ENCODE measurements at places on chromosomes 5 and 9.

DNA sequence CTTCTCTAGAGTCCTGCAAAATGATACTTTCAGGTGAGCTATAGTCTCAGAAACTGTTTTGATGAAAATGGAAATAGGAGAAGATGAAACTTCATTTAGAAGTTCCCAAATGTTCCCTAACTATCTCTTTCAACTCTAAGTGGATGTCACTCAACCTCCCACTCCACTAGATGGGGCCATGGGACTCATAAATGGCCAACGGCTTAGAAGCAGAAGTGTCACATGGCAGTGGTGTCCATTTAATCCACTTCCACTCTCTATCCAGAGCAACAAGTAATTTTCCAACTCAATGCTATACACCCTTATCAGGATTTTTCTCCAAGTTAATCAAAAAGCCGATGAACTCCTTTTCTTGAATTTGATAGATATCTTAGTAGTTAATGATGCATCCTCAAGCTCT is 295.7 kb downstream of the EDIL3 start:
- no peak for DNase-seq

DNA sequence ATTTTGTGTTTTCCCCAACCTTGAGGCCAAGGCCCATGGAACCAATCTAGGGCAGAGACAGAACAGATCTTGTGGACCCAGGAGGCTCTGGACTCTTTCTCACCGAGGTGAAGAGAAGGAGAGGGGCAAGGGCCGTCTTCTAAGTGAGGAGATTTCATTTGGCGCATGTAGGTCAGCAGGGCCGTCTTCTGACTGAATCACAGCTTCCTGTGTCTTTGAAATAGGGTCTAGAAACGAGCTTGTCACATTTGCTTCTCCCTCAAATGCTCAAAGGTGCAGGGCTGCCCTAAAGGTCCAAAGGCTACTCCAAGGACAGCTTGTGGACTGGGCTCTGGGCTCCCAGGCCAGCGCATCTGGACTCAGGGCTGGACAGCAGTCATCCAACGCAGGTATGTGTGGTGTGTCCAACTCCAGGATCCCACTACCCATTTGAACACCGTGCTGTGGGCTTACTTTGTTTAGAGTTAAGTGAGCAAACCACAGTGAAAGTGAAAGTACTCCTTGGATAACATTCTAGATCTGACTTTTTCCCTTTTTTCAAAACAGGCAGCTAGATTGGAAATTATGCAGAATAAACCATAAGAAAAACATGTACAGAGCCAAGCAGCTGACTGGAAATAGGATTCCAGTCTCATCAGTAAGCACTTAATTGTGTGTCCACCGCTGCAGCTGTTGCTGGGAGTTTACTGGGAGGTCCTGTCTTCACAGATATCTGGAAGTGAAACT is 357.0 kb downstream of the GADD45G start:
- DNase-seq, result no peak

- DNase-seq, result no peak
These were observed 62.3 kb downstream of the NRG2 start for GRCh38 chr5:139980765-139981164.

GRCh38 chr5:134523543-134524271 is 1.8 kb upstream of the JADE2 start:
- no peak for DNase-seq

DNA sequence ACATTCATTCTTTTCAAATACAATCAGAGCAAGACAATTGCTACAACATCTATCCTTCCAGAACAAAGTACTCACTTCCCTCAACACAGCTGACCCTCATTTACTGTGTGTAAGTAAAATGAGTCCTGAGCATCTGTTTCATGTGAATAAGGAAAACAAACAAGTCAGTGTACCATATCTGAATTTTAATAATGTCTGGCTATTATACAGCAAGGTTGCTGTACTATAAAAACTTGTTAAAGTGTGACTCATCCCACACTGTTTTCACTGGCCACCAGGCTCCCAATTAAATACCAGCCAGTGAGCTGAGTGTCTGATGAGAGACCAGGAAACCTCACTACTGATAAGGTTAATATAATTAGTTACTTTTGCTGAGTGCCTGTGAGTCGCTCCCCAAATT is 339.8 kb downstream of the AGTPBP1 start:
- no peak for DNase-seq

- DNase-seq, result no peak
These were observed 116.6 kb downstream of the SH3GL2 start for GRCh38 chr9:17695482-17695881.
